ENCODE measurements at places on chromosomes 7 and 10. TPM values are rescaled to one million over a fixed set of nuclear protein-coding genes. Genes with fewer than 3 reads are reported as not detected.

AKR1C4 gene
- not detected for total RNA-seq

PPP1R9A gene
- total RNA-seq = 0.19 TPM

CALN1 gene
- total RNA-seq = not detected

GJD4 gene
- not detected for total RNA-seq

NRCAM gene
- 4.1 TPM for total RNA-seq

HYAL4 gene
- 1.8 TPM for total RNA-seq

FXYD4 gene
- not detected for total RNA-seq

ANKRD7 gene
- 0.74 TPM for total RNA-seq

GRID2IP gene
- 0.29 TPM for total RNA-seq

IQUB gene
- 0.10 TPM for total RNA-seq
